T47D (cell line): ENCODE measurements at places on chromosomes 4 and X.
A peak's percentile ranks its signal among the peaks of the same experiment; 100 is the strongest.

- no peak for DNase-seq
These were observed 13.2 kb downstream of the HS3ST1 start for GRCh38 chr4:11415409-11416070.

DNA sequence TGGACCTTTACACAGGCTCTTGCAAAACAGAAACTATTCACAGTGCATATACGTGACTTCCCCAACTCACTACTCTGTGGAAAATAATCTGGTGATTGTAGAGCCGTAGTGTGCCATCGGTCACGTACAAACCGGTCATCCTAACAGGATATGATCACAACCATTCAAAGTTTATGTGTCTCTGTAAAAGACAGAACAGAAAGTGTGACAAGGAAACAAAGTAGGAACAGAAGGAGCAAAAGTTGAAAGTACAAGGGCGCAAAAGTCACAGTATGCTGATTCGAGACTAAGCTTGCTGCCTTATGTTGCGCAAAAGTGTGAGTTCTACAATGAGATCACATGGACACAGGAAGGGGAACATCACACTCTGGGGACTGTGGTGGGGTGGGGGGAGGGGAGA lies 18.6 kb downstream of the MEPE start:
- no peak for DNase-seq

- peak; percentile 91 for DNase-seq
These were observed 133.9 kb downstream of the AFAP1 start for GRCh38 chr4:7805533-7806337.

DNA sequence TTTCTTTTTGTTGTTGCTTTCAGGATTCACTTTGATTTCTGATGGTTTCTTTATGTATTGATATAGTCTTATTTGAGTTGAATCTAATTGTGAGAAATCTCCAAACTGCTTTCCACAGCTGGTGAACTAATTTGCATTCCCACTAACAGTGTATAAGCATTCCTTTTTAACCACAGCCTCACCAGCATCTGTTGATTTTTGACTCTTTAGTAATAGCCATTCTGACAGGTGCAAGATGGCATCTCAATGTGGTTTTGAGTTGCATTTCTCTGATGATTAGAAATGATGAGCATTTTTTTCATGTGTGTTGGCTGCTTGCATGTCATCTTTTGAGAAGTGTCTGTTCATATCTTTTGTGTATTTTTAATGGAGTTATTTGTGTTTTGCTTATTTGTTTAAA lies 1023.1 kb downstream of the SH3BGRL start:
- no peak for DNase-seq

DNA sequence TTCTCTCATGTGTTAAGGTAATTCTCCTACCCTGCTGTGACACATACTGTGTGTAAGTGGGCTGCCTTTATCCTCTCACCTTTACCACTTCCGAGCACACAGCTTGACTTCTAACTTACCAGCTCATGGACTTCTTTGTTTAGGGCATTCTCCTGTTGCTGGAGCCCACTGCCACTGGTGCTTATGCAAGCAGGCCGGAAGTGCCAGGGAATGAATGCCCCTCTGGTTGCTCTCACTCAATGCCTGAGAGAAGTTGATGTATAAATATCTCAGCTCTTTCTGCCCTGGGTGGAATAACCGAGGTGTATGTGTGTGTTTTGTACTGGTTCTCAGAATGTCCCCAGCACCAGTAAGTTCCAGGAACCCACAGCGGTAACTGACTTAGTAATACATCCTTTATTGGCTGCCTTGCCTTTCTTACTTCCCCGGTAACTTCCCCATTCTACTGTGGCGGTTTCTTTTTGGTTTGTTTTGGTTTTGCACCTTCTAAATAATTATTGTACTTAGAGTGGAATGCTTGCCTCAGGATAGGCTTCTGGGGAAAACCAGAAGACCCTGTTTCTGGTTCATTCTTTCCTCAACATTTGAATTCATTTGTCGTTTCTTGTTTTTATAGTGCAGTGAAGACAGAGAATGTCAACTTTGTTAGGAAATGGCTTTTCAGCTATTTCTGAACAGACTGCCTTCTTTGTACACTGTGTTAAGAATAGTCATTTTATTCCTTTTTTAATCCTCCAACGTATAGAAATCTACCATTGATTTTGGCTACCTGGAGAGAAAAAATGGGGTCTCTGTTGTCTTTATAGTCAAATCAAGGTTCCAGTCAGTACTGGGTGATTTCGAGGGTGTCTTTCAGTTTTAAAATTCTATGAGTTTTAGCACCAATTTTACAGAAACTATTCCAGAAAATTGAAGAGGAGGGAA lies 45.4 kb downstream of the CXorf58 start:
- peak; percentile 13 for DNase-seq

- no peak for DNase-seq
These were observed 54.2 kb downstream of the LEF1 start for GRCh38 chr4:108114503-108114902.

GRCh38 chrX:38273453-38273852 lies 52.8 kb upstream of the SRPX start:
- no peak for DNase-seq

DNA sequence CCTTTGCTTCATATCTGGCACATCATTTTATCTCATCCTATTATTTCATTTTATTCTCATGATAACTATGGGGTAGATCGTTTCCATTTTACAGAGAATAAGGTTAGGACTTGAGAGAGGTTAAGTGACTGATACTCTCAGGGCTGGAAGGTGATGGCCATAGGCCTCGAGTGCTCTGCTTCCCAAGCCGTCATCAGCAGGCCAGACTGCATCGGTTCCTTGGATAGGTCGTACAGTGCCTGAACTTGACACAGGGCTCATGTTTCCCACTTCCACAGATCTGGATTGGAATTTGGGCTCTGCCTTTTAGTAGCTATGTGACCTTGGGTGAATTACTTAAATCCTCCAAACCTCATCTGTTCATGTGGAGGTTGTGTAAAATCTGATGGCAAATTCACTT lies 81.4 kb downstream of the TMEM131L start:
- no peak for DNase-seq

DNA sequence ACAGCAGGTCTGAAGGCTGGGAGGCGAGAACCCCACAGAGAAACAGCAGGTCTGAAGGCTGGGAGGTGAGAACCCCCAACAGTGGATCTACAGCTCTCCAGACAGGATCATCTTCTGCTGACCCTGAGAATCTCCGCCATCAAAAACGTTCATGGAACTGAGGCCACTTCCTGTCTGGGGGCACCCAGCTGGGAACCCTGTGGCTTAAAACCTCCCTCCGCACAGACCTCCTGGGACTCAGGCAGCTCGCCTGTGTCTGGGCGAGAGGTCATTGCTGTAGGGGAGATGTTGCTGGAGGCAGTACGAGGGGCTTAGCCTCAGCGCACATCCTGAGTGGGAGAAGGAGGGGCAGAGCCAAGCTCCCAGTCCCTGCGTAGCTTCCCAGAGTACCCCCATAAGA lies 15.1 kb upstream of the CLDN24 start:
- DNase-seq, result no peak

- DNase-seq, result no peak
These were observed 55.4 kb downstream of the TRIM2 start for GRCh38 chr4:153259661-153260060.

- no peak for DNase-seq
These were observed 13.3 kb downstream of the NKX3-2 start for GRCh38 chr4:13530823-13531624.

GRCh38 chr4:188245651-188246050 lies 106.4 kb downstream of the TRIML1 start:
- no peak for DNase-seq

DNA sequence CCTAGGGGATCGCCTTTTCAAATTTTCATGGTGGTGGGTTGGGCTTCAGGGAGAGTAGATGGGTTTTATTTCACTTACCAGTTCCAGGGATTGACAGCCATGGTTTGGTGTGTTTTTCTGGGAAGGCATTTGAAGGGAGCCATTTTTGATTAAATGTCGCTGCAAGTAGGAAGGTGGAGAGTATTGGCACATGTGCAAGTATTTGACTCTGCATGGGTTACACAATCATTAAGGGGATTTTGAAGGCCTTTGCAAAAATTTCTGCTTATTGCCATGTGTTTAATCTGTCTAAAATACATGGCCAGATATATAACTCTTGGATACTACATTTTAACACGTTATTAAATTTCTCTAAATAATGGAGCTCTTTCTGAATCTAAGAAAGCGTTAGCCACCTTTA lies 55.1 kb downstream of the GPAT3 start:
- DNase-seq, result no peak

- DNase-seq, result no peak
These were observed 18.4 kb upstream of the STK26 start for GRCh38 chrX:132004728-132005127.

DNA sequence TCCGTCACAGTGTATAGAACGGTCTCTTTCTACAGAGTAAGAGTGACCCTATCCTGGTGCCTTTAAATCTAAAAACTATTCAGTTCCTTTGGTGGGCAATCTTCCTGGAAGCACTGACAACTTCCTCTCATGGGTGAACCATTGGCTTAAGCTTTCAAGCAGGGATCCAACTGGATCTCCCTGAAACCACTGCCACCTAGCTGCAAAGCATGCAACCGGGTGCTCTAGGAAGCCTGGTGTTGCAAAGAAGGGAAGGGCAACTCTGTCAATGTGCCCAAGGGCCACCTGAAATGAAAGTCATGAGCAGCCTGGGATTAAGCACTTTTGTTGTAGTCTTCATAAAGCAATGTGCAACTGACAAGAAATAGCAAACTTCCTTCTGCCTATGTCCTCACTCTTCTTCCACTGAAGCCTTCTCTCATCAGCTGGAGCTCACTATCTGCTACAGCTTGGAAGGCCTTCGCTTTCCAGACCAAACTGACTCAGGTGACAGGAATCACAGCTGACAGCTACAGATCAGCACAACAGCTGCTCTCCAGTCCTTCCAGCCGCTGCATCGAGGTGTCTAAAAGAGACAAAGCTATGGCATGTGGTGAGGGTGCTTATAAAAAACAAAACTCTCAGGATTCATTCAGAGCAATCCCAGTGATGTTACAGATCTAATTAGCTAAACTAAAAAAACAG lies 46.1 kb downstream of the SETD7 start:
- peak; percentile 11 for DNase-seq

DNA sequence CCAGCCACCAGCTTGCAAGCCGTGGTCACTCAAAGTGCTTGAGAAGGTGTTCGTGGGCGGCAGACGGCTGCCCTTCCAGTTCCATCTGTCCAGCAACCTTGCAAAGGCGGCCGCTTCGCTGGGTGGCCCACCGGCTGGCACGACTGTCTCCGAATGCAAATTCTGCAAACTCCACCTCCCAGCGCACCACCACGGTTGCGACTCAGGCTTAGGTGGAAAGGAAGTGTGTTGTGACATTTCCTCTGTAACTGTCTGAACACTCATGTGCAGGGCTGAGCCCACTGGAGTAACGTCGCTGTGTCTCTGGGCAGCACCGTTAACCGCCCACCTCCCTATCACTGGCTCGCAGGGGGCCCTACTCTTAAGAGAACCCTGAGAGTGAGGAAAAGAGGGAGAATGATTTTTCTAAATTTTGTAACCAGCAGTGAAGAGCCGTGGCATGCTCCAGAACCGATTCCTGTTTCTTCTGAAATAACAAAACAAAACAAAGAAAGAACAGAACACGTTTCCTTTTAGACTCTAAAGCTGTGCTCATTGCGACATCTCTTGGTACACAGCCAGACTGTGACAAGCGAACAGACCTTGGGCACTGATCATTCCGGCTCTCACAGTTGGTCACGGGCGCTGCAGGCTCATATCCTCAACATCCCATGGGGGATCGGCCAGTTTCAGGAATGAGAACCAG lies at the start of gene P2RY8:
Gene P2RY8, minus strand, starts transcription at position 155 of the 685 bp plus-strand sequence. CDS start 70,627 bp downstream, outside the sequence.
- DNase-seq, result peak; percentile 74

- no peak for DNase-seq
These were observed 188.3 kb upstream of the HCCS start for GRCh38 chrX:10922835-10923234.

DNA sequence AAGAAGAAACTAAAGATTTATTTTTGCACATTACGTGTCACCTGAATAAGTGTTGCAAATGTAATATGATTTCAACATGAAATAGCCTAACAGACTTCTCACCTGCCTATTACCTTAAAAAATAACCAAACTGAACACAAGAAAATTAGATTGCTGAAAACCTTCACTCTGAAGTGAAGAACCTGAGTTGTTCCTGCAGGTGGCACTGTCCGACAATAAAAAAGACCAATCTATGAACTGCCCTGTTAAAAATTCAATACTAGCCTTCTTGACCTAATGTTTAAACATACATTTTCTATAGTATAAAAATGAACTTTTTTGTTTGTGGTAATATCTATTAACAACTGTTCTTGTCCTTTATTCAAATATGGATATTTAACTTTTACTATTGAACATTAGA lies 69.2 kb upstream of the PNPLA4 start:
- peak; percentile 60 for DNase-seq

DNA sequence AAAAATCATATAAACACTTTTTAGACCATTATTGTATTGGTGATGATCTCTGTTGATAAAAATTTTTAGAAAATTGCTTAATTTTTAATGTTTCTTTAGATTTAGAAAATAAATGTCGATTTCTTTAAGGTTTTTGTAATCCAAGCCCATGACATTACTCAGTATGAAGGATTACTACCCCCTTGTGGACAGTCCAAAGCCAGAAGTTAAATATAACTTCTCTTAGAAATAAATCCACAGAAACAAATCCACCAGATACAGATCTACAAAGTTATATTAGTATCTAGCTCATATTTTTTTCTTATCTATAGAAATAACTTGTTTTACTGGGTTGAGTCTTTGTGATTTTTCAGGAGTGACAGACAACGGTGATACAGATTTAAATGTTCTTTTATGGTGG lies 18.9 kb downstream of the TIFA start:
- DNase-seq, result no peak
